Effector CD8-positive, alpha-beta T cell (primary cell): ENCODE measurements at places on chromosomes 13 and 19.

DNA sequence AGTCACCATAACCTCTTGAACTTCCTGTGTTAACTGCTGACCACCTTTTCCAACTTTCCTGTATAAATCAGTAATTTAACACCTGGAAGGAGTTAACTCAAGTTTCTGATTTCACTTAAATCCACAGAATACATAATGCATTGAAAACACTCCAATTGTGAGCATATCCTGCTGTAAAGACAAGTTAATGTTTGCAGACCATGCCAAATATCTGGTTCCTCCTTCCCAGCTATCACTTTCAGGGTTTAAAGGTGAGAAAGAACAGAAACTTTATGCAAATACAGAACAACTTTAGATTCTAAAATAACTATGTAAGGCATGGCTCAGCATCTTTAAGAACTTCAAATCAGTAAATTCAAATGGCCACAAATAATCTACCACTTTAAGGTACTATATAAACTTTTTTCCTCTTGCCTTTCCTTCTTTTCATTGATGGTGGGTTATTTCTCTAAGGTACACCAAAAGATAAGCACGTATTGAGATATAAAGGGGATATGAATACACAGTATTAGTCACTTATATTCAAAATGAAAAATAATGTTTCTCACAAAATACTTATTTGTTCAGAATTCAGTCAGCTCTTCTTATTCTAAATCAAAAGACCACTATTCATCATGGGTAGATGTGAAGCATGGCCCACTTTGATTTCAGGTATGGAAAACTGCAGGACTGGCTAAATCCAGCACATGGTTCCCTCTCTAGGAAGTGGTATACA, 6.6 kb upstream of the TPTE2 start:
- no peak for DNase-seq

- DNase-seq = no peak
Measured at GRCh38 chr13:95477187-95477586, 75.3 kb upstream of the CLDN10 start.

DNA sequence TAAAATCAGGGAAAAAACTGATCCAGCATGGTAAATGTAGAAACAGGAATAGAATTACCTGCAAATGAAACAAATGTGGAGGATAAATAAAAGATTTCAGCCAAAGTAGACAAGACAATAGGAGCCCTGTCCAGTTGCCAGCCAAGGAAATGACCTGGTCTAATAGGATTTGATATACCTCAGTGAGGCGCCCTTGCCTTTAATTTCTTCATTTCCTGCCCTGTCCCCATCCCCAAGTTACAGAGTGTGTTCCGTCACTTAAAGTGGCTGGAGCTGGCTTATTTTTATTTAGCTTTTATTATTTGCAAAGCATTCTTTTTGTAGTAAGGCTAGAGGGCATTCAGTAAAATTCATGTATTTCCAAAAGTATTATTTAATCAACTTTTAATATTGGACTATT, 1022.0 kb downstream of the EFNB2 start:
- no peak for DNase-seq

- DNase-seq = no peak
Measured at GRCh38 chr19:14062558-14062855, 631 bp upstream of the PALM3 start.

DNA sequence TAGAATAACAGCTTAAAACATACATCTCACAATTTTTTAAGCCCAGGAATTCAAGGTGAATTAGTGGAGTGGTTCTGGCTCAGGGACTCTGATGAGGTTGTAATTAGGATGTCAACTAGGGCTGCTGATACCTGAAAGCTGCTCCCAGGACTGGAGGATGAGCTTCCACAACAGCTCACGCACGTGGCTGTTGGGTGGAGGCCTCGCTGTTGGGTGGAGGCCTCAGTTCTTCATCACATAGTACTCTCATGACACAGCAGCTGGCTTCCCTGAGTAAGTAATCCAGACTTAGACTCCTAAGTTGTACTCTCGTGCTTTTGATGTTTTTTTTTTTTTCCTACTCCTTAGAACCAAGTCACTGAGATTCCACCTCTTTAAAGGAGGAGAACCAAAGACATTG, 577.1 kb upstream of the PRR20A start:
- no peak for DNase-seq

DNA sequence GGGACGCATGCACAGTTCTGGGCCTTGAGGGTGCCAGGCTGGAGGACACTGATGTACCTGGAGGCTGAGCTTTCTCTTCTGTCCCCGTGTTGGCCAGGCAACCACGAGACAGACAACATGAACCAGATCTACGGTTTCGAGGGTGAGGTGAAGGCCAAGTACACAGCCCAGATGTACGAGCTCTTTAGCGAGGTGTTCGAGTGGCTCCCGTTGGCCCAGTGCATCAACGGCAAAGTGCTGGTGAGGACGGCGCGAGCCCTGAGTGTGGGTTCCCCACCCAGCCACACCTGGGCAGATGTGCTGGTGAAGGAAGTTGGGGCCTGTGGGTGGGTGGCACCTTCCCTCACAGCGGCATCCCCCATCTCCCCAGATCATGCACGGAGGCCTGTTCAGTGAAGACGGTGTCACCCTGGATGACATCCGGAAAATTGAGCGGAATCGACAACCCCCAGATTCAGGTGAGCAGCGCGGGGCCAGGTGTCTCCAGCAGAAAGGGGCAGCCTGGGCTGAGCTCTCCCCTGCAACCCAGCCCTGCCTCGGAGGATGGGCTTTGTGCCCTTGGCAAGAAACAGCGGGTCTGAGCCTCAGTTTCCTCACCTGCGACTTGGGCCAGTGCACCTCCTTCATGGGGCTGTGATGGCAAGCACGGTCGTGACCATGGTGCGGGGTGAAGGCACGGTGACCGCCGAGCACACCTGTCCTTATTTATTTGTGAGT, 26.2 kb downstream of the CCDC8 start:
- no peak for DNase-seq

- DNase-seq = no peak
Measured at GRCh38 chr13:40983725-40984667, 35.1 kb downstream of the ELF1 start.

DNA sequence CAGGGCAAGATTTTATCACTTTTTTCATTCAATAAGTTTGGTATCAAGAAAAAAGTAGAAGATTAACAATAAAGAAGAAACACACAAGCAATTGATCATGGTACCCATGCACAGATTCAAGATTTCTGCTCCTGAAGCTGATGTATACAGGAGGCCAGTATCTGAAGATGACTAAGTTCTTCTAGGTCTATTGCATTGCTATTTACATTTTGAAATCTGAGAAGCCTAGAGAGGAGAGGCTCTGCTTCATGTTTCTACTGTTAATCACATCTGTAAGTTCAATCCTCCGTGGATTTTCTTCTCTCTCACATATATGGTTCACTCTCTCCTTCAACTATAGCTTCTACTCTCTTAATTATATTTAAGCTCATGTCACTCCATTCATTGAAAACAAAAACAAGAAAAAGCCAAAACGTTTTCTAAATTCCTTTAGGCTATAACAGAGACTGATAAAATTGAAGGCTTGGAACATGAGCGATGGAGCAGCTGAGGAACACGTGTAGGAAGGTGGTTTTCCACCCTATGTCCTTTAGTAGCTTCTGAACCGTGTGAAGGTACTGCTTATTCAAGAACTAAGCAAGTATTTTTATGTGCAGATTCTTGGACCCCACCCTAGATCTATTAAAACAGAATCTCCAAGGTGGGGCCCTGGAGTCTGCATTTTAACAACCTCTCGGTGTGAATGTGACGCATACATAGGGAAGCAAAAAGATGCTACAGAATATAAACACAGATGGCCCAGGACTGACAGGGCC, 198.2 kb downstream of the EFNB2 start:
- no peak for DNase-seq

DNA sequence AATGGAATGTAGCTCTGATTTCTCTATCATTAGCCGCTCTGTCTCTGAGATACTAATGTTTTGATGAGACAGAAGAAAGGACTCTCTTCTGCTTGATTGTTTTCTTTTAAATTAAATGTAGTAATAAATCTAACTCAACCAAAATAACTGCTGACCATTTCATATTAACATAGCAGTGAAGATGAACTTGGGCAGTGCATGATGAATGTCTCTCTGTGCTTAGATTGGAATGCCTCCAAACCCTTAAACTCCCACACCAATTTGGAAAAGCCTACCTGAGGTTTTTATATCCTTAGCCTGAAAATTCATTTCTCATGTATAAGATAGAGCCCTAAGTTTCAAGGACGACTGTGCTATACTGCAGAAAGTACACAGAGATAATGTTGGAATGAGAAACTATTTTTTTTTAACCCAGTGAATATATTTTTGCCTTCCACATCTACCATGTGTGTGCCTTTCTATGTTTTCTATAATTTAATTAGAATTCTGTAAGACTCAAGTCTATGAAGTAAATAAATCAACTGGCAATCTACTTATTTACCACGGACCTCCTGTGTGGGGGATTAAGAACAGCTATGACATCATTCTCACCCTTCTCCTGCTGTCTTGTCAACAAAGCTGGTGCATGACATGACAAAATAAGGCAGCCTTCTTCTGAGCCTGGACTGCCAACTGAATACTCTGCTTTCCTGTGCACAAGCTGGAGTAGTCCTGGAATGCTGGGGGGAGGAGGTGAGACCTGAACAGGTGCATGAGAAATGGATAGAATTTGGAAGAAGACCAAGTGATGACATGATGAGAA, 155.5 kb downstream of the FGF9 start:
- DNase-seq = no peak

DNA sequence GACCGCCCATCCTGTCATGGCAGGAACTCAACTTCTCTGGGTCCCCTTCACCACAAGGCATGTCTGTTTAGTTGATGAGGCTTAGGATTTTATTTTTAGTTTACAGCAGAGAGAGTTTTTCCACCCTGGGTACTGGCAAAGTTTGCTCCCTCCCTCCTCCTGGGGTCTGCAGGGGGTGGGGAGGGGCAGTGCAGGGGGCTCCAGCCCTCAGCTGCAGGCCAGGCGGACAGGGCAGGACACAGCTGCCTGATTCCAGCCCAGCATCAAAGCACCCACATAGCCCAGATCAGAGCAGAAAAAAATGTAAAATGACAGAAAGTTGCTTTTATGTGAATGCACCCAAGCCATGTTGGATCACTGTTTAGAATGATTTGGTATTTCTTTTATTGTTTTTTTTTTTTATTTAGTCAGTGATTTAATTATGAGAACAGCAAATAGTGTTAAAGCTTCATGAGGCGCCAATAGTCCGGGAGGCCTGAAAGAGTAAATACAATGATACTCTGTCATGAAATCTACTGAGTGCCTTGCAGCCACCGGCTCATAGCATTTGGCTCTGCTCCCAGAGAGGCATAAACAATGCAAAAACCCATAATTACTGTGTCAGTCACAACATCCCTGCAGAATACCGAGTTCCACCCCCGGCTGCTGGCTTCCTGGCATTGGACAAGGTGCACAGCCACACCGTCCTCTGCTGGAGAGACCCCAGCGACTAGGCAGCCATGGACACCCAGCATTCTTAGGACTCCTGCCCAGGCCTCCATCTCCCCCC, 923.5 kb downstream of the UQCRFS1 start:
- no peak for DNase-seq

DNA sequence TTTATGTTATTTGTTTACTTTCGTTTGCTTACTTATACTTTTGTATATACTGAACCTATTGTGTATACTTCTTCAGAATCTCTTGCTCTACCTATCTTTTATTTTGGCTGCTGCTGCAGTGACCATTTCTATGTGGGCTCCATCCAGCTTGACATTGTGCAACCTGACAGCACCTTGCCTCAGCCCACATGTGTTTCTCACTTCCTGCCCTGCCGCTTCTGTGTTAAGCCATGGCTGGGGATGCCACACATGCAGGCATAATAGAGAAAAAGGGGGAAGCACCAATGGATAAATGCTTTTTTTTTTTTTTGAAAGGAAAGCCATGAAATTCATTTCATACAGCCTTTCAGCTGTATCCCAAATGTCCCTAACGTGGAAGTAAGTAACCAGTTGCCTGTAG, 147.6 kb downstream of the RBM26 start:
- no peak for DNase-seq

- DNase-seq = no peak
Measured at GRCh38 chr13:71770710-71771109, 96.3 kb downstream of the DACH1 start.

DNA sequence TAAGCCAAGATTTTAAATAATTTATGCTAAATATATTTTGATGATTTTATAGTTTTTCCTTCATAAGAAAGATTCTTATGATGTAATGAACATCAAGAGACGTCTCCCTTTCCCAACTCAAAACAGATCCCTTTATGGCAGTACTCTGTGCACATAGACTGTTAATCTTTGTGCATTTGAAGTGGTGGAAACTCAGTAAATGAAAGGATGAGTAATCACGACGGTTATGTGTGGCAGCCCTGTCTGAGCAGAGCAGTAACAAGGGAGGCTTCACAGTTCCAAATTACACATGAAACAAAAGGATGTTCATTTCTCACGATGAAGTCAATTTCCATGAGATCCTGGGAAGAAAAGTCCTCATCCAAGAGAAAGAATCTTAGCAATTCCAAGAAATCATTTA, 498.1 kb downstream of the KLF5 start:
- no peak for DNase-seq

- no peak for DNase-seq
Measured at GRCh38 chr13:47545201-47546024, 455.7 kb downstream of the SUCLA2 start.

DNA sequence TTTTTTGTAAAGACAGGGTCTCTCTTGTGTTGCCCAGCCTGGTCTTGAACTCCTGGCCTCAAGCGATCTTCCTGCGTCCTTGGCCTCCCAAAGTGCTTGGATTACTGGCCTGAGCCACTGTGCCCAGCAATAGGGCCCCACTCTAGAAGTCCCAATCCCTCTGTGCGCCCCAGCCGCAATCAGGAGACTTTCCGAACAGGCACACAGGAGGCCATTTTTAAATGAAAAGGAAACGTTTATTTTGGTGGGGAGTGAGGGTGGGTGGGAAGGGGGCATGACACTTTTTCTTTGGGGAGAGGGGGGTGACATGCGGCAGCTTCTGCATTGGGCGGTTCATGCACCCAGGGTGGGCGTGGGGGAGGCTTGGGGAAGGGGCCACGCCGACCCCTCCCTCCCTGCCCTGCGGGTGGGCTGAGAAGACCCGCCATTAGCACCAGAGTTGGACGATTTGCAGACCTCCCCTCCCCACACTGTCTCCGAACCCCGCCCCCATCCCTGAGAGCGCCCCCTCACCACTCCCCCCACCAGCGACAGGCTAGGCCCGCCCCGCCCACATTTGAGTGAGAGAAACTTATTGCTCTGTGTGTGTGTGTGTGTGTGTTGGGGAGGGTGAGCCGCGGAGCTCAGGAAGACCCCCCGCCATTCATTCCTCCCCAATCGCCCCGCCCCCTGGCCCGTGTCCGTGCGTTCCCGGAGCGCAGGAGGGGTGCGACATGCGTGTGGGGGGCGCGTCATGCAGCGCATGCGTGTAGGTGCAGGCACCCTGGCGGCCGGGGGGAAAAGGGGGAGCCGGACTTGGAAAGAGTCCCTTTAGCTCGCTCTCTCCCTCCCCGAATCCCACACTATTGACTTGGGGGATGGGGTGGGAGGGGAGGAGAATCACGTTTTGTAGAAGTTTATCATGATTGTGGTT, 17.2 kb downstream of the KCNC3 start:
- DNase-seq = no peak

DNA sequence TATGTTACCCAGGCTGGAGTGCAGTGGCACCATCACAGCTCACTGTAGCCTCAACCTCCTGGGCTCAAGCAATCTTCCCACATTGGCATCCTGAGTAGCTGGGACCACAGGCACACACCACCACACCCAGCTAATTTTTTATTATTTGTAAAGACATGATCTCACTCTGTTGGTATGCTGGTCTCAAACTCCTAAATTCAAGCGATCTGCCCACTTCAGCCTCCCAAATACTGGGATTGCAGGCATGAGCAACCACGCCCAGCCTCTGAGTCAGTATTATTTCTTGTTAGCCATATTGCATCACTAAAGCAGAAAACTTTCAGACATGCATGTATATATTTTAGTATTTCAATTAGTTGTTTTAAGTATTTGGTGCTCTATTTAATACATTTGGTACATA, 376.4 kb downstream of the GPC6 start:
- DNase-seq = no peak
